ENCODE measurements at places on chromosomes 3 and 15. TPM values are rescaled to one million over a fixed set of nuclear protein-coding genes. Genes with fewer than 3 reads are reported as not detected.

Gene ANKRD34C
- not detected for total RNA-seq

Gene AAGAB
- 99.4 TPM for total RNA-seq

Gene TRAIP
- total RNA-seq, result 6.6 TPM

Gene UBE2E1
- 65.8 TPM for total RNA-seq

Gene P2RY14
- not detected for total RNA-seq

Gene ASB14
- total RNA-seq, result not detected

Gene CCDC39
- not detected for total RNA-seq

Gene WNT5A
- 109 TPM for total RNA-seq

Gene ZNF592
- 1.4 TPM for total RNA-seq

Gene COL6A5
- under 0.01 TPM for total RNA-seq

Gene EIF2B5
- 53.5 TPM for total RNA-seq

Gene LTF
- not detected for total RNA-seq

Gene SLC2A2
- not detected for total RNA-seq

Gene FBXL2
- total RNA-seq, result 2.6 TPM

Gene GPR62
- total RNA-seq, result not detected

Gene DHFR2
- total RNA-seq, result 3.5 TPM

Gene CGNL1
- 0.30 TPM for total RNA-seq

Gene AGBL1
- total RNA-seq, result not detected

Gene GOLGA8S
- total RNA-seq, result not detected

Gene SLC22A14
- total RNA-seq, result 0.39 TPM

Gene MYZAP
- 1.4 TPM for total RNA-seq

Gene ZNF621
- 9.9 TPM for total RNA-seq

Gene ROPN1B
- total RNA-seq, result 0.27 TPM

Gene LRRC49
- total RNA-seq, result 13.7 TPM

Gene GUCA1C
- not detected for total RNA-seq

Gene CERS3
- total RNA-seq, result not detected

Gene CELSR3
- total RNA-seq, result 2.4 TPM

Gene ZFAND6
- total RNA-seq, result 102 TPM

Gene ALDH1A3
- 141 TPM for total RNA-seq

Gene NUTM1
- not detected for total RNA-seq

Gene EHD4
- 26.9 TPM for total RNA-seq

Gene AQP9
- not detected for total RNA-seq

Gene SKOR1
- not detected for total RNA-seq

Gene DPPA2
- 0.68 TPM for total RNA-seq

Gene DPH3
- 12.5 TPM for total RNA-seq

Gene SOX14
- not detected for total RNA-seq

Gene CELF6
- 0.57 TPM for total RNA-seq

Gene PDE12
- total RNA-seq, result 15.7 TPM

Gene LYZL4
- total RNA-seq, result 0.23 TPM

Gene IGSF10
- not detected for total RNA-seq

Gene SEC62
- 11.0 TPM for total RNA-seq

Gene GOLGA8M
- not detected for total RNA-seq

Gene SSUH2
- total RNA-seq, result 0.27 TPM

Gene LZTFL1
- 25.2 TPM for total RNA-seq

Gene RHOV
- total RNA-seq, result 0.23 TPM

Gene GOLGA8T
- 1.5 TPM for total RNA-seq

Gene SORD
- total RNA-seq, result 52.6 TPM

Gene CADPS
- total RNA-seq, result not detected

Gene CAMKV
- 0.34 TPM for total RNA-seq

Gene SLITRK3
- not detected for total RNA-seq

Gene ACTC1
- total RNA-seq, result not detected

Gene AHSG
- total RNA-seq, result not detected

Gene NDUFB4
- 120 TPM for total RNA-seq

Gene LYSMD4
- 3.6 TPM for total RNA-seq

Gene TBL1XR1
- 100 TPM for total RNA-seq
